Stimulated activated CD8-positive, alpha-beta memory T cell treated with anti-CD3 and anti-CD28 coated beads, Interleukin-15, amount 100 ng/mL, for 48 hours (primary cell): ENCODE measurements at places on chromosomes 4 and X.

GRCh38 chr4:167614866-167615265 is 380.6 kb upstream of the SPOCK3 start:
- DNase-seq, result no peak

DNA sequence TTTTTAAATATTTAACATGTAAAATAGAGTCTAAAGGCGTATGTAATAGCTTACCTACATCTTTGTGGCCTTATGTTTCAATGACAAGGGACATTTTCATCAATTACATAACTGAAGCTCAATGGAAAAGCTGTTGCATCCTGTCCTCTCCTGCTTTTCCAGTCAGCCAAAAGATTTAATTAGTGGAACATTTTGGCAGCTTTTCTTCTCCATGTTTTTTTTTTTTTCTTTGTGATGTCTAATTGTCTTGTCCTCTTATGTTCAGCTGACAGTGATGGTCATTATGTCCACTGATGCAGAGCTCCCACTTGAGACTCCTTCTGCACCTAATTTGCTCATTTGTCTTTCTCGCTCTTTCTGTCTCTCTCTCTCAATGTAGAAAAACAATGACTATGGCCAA is 422.2 kb downstream of the GABRG1 start:
- DNase-seq, result no peak

- no peak for DNase-seq
Observed at GRCh38 chr4:22047793-22048192, 99.2 kb upstream of the KCNIP4 start.

- no peak for DNase-seq
Observed at GRCh38 chr4:127217586-127218229, 415.0 kb upstream of the INTU start.

DNA sequence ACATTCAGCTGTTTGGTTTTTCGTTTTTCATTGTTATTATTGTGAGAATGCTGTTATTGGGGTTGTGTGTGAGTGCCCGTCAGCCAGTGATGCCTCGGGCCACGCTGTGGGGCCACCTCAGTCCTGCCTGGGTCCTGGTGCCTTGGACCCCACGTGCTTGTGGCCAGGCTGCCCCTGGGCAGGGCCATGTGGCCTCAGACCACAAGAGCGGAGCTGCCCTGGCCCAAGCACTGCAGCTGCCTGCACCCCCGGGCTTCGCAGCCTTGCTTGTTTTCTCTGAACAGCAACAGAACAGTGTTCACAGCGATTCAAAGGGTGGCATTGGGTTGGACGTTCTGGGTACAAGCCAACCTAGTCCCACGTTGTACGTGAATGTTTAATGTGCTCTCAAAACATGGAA is 56.9 kb downstream of the CPLX1 start:
- no peak for DNase-seq

GRCh38 chrX:109793191-109793590 is 60.1 kb upstream of the ACSL4 start:
- DNase-seq, result no peak

DNA sequence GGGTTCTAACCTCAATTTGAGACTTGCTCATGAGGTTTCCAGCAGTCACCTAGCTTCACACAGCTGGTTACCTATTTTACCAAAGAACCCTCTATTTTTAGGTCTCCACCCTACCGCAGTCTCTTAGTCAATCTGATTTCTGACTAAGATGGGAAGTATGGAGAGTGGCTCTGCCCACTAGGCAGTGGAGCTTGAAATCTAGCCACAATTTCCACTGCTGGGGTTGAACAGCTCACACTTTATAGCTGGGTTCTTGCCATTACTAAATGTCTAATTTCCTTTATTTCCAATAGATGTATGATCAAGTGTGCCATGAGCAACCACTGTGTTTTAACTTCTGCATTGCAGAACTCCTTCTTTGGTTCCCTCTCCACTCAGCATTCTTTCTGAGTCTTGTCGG is 43.1 kb downstream of the GASK1B start:
- DNase-seq, result no peak

DNA sequence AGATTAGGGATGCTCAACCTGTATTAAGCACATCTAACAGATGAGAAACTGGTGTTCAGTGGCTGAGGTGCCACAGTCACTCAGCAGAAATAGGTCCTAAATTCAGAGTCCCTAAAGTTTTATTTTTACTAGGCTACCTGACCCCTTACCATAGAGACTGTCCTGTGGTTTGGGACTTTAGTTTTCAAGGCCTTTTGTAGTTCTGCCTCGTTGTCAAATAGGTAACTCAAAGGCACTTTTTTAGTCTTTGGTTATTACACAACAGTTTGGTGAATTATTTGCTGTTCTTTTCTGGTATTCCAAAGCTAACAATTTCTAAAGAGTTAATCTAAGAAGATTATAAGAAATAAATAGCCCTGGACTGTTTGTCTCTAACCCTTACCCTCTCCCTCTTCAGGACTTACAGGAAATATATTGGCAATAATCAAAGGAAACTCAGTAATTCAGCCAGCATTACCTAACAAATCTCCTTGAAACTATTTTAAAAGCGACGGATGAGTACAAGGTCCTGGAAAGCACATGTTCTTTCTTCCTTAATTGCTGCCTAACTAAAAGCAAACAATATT is 12.8 kb upstream of the SERTM2 start:
- DNase-seq, result no peak

- DNase-seq, result no peak
Observed at GRCh38 chr4:55742655-55743202, 76.9 kb upstream of the EXOC1L start.

GRCh38 chr4:54558889-54559677 is 98.7 kb upstream of the KIT start:
- DNase-seq, result no peak

DNA sequence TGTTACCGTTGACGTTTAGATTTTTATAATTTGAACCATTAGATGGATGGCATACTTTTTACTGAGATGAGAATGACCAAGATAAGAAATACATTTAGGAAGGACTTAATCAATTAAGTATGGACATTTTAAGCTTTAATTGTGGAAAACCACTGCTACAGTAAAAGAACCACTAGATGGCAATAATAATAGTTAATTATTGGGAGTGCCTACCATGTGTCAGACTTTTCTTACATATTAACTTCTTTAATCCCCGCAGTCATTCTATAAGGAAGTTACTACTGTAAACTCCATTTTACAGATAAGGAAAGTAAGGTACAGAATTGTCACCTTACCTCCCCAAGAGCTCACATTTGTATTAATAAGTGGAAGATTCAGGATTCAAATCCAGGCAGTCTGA is 48.5 kb upstream of the MYOZ2 start:
- no peak for DNase-seq

- no peak for DNase-seq
Observed at GRCh38 chr4:20889901-20890300, 189.6 kb downstream of the PACRGL start.

DNA sequence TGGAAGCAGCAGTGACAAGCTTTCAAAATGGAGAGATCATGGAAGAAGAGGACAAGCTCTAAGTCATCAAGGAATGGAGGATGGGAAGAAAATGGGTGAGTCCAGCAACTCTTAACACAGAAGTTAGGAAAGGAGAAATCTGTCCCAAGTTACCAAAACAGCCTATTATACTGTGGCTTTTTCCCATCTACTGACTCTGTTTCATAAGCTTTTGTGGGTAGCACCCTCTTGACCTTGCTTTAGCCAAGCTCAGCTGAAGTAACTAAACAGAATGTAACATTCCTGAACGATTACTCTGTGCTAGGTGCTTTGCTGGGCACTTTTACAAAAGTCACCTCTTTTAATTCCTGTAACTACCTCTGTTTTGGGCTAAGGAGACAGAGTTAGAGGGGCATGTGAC is 54.9 kb downstream of the MAP7D2 start:
- no peak for DNase-seq
